ENCODE measurements at places on chromosomes 11 and 22.

- DNase-seq: no peak
Measured at GRCh38 chr22:37892566-37893335, 13.3 kb upstream of the MICALL1 start.

- DNase-seq: no peak
Measured at GRCh38 chr11:118108513-118108912, 21.8 kb upstream of the SMIM35 start.

DNA sequence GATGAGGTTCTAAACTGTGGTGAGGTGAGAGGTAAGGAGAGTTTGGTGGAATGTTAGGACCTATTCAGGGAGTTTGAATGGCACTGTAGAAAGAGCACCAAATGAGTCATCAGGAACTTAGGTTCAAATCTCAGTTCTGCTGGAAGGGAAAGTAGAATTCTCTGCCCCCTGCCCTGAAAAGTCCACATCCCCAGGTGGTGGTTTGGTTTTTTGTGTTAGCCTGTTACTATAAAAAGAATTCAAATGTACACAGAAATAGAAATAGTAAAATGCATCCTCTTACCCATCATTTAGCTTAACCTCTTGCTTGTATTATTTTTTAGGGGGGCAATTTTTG is 20.2 kb downstream of the PPFIBP2 start:
- DNase-seq: no peak

DNA sequence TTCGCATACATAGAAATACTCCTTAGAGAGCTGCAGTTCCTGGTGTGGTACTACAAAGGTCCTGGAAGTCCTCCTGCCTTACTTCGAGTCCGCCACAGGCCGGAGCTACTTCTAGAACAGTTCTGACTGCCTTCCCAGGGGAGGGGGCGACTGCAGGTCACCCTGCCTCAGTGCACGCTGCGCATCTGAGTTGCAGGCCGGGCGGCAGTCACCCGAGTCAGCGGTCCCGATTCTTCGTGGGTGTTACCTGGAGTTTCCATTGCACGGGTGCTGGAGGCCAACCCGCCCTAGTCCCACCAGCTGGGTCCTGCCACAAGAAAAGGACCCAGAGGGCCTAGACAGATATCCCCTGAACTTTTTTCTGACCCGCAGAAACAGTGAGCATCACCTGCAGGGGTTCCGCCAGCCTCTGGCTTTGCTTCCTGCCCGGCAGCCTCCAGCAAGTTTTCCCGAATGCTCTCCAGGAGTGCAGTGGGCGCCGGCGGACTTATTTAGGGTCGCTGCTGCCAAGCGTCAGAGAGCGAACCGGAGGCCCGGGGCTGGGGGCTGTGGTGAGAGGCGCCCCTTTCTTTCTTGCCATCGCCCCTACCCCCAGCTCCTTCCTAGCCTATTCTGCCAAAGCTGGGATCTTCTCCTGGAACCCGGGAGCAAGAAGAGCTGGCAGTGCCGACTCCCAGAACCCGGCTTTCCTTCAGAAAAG is 1.7 kb upstream of the CALCB start:
- no peak for DNase-seq

- no peak for DNase-seq
Measured at GRCh38 chr11:56782167-56782847, 33.8 kb upstream of the OR9G4 start.
